ENCODE measurements at places on chromosomes 12 and 14. TPM values are rescaled to one million over a fixed set of nuclear protein-coding genes. Genes with fewer than 3 reads are reported as not detected.

GRCh38 chr14:94050231-94050880 is 24.2 kb downstream of the OTUB2 start:
- DNase-seq: no peak

- DNase-seq: peak; percentile 17
These were observed 2.4 kb downstream of the CCDC177 start for GRCh38 chr14:69572030-69572840.

DNA sequence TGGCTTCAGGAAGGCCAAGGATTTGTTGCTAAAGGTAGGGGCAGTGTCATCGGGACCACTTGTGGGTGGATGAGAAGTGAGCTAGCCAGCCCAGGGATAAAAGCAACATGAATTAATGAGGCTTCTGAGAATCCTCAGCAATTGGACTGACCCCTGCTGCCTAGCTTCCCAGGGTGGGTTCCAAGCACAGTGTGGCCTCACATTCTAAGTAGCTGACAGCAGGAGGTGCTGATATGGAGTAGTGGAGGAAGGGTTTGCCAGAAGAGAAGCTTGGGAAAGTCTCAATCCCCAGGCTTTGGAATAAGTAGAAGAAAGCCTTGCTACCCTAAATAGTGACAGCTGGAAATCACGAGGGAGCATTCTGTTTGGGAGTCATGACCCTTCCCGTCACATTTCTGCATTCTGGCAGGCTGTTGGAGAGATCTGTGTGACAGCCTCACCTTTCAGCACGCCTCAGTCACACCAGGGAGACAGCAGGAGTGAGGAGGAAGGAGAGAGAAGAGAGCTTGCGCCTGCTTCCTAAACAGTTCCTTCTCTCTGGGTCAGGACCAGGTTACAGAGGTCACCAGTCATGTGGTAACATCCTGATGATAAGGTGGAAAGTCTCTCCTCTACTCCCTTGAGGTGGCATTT is 31.2 kb downstream of the DACT1 start:
- no peak for DNase-seq

DNA sequence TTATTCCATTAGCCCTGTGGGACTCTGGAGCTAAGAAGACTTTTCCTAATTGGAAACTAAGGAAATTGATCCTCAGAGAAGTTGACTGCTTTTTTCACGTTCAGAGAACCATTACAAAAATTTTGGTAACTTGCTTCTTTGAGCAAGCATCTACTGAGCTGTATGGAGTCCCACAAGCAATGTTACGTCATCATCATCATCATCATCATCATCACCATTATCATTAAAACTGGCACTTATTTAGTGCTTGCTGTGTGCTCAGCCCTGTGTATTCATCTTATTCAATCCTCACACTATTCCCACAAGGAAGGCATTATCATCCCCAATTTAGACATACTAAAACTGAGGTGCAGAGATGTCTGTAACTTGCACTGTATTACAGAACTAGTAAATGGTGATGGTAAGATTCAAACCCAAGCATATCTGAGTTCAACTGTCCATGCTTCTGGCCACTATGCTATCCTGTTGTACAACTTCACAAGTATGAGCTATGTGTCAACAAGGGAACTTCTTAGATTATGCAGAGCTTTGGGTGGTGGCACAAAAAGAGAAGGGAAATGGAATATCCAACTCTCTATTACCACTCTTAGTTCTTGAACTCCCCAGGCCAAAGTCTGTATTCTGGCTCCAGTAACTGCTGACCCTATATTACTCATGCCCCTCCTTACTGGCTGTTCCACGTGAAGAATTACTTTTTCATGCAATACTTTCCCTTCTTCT is 6.3 kb downstream of the KRT1 start:
- no peak for DNase-seq

DNA sequence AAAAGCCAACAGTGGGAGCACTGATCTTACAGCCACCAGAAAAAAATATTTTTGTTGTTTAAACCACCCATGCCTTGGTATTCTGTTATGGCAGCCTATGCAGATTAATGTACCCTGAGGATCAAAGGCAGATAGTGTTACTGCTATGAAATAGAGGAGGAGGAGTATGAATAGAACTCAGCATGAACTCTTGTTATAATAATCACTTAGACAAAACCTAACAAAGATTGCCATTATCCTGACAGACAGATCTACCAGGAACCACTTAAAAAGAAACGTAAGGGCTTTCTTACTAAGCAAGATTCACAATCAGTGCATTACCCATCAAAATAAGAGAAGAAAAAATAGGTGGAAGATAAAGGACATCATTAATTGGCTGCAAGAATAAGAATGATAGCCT is 558.3 kb downstream of the GALC start:
- DNase-seq: no peak

GRCh38 chr12:102876883-102877282 is 40.2 kb downstream of the PAH start:
- DNase-seq: no peak

- DNase-seq: no peak
These were observed 299.6 kb downstream of the DPF3 start for GRCh38 chr14:72594099-72594901.

DNA sequence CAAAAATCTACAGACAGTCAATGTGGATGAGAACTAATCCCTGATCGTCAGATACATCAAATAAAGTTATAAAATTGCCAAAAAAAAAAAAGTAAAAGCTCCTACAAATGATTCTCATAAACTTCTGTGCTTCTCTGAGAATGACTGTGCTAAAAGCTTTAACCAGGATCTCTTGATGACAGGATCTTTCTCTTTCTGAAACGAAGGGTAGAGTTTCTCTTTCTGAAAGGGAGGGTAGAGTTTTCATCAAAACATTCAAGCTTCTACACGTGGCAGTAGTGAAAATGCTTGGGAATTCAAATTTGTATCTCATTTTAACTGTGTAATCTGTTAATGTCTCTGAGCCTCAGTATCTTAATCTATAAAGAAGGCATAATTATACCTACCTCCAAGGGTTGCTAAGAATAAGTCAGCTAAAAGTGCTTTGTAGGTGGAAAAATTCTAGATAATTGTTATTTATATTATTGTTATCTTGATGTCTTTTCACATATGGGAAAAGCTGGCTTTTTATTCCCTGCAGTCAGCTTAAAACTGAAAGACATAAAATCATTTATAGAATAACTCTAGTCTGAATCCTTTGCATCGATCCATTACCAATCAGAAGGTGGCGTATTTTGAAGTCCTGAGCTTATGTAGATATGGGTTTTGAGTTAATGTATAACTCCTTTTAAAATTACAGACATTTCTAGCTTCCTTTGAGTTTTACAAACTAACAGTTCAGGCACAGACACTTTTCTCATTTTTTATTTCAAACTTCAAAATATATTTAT is 157.4 kb downstream of the DACT1 start:
- no peak for DNase-seq

GRCh38 chr14:106419376-106419965 is 893.1 kb downstream of the TMEM121 start:
- DNase-seq: no peak

GRCh38 chr14:103142721-103143302 is 19.6 kb downstream of the TNFAIP2 start:
- no peak for DNase-seq

- DNase-seq: no peak
These were observed 146.6 kb downstream of the TGFB3 start for GRCh38 chr14:75835156-75835725.

DNA sequence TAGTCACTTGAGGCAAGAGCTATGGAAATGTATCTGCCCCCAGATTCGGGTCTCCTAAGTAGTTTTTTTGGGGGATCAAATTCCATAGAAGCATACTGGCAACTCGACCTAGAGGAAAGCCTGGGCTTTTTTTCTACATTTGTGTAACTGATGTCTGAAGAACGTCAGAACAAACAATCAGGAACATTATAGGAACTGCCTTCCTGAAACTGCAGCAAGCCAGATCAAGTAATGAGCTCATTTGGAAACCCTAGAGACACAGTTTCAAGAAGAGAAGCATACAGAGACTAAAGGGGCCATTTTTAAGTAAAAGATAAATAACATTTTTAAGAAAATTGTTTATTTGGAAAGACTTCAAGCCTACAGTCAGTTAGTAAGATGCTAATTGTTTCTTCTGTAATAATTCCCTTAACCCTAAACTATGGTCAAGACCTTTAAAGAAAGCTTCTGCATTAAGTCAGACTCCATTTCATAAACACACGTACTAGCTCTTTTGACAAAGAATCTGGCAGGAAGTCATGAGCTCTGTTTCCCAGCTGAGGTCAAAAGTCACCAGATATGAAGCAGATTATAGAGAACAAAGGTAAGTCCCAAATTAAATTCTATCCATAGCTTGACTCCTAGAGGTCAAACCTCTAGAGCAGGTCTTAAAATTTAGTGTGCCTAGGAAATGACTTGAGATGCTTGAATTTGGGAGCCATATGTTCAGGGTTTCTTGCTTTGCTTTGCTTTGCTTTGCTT is 112.8 kb downstream of the EGLN3 start:
- DNase-seq: no peak

DNA sequence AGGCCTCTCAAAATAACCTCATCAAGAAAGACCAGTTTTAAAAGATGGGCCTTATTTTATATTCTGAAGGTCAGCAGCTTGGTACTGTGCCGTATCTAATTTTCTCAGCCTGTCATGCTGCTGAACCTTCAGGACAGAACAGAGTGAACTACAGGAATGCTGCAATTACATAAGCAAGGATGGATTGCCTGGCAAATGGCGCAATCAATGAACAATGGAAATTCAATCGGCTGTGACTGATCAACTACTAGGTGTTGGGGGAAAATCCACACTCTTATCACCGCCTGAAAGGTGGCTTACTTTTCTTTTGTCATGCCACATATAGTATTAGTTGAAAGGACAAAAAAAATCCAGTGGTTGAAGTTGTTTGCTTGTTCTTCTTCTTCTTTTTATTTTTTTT is 8.5 kb downstream of the ACSS3 start:
- no peak for DNase-seq

DNA sequence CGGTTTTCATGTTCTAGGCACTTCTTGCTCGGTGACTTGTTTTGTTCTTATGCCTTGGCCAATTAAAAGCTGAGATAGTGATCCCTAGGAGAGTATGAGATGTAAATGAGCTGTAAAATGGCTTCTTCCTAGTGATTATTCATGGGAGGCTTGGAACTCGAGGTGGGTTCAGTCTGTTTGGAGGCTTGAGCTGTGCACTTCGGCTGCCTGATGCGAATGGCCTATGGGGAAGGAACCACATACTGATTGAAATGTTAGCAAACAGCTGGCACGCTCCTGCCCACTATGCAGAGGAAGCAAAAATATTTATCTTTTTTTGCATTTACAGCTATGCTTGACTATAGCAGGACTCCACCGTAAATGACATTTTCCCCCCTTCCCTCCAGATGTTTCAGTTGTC is 75.5 kb downstream of the PLXNC1 start:
- no peak for DNase-seq

DNA sequence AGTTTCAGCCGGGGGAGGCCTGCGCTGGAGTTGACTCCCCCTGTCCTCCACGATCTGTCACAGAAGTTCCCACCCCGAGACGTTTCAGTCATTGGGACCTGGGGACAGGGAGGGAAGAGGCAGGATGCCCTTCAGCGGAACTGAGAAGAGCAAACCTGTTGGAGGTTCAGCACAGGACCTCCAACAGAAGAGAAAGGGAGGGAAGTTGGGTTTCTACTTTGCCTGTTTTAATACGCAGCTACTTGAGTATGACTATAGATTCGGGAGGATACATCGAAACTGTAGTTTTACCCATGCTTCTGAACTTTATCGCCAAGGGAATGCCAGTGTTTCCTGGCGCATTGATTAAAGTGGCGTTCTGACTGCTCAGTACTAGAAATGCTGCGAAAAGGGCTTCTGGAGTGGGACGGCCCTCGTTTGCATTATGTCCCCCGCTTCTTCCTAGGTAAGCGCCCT is 2.3 kb upstream of the DUSP6 start:
- no peak for DNase-seq

DNA sequence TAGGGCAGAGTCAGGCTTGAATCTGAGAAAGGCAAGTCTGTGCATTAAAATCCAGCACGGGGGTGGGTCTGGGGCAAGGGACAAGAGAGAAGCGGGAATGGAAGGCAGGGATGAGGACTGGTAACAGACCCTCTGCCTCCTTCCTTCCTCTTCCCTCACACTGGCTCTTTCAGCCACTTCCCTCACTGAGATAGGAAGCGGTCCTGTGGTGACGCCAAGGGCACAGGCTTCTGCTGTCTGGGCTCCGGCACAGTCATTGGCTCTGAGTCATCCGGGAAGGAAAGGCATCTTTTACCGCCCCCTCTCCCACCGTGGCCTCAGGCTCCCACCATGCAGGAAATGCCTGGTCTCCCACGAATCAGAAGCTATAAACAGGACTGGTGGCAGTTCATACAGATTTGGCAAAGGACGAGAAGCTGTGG is 70.2 kb downstream of the ETV6 start:
- no peak for DNase-seq

DNA sequence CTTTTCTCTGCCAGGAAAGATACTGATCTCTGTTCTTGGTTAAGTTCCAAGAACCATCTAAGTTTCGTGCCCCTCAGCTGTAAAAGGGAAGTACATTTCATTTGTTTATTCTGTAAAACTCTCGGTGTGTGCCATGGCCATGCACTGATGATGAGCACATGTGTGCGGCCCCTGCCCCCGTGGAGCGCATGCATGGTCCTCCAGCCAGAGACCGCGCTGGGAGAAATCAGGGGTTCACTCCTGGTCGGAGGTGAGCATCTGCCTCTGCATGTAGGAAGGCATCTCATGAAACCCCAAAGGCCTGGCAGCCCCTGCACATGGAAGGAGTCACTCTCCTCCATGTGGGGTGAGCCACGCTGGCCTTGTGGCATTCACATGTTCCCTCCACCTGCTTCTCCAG is 102.5 kb upstream of the RTL1 start:
- DNase-seq: no peak

DNA sequence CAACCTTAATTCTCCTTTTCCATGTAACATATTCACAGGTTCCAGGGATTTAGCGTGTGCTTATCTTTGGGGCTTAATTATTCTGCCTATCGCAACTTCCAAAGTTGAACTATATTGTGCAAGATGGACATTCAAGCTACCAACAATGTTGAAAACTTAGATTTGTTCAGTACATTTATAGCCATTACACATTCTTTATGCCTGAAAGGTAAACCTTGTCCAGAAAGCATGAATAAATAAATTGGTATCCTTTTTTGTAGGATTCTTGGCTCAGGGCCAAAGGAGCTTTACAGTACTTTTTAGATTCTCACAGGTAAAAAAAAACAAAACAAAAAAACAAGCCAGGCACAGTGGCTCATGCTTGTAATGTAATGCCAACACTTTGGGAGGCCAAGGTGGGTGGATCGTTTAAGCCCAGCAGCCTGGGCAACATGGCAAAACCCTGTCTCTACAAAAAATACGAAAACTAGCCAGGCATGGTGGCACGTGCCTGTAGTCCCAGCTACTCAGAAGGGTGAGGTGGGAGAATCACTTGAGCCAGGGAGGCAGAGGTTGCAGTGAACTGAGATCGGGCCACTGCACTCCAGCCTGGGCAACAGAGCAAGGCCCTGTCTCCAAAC is 3.3 kb downstream of the C12orf56 start:
- DNase-seq: no peak

- no peak for DNase-seq
These were observed 68.1 kb downstream of the TTC9 start for GRCh38 chr14:70709726-70710382.

- DNase-seq: no peak
These were observed 64.5 kb downstream of the FZD10 start for GRCh38 chr12:130226771-130227170.

GRCh38 chr14:33420051-33420627 is 481.5 kb downstream of the NPAS3 start:
- no peak for DNase-seq

The GALNT8 gene
- total RNA-seq: not detected

The FOXG1 gene
- not detected for total RNA-seq

The KRT73 gene
- total RNA-seq: not detected

The PSME1 gene
- 160 TPM for total RNA-seq

The PPP4R4 gene
- total RNA-seq: 0.35 TPM

The CLEC6A gene
- total RNA-seq: not detected

The RNU4-1 gene
- total RNA-seq: under 0.01 TPM

The EGLN3 gene
- 14.3 TPM for total RNA-seq

The NXPH4 gene
- total RNA-seq: 10.7 TPM

The MIP gene
- total RNA-seq: not detected

Measured in NCI-H460 (cell line).